ENCODE measurements at places on chromosomes 1 and 21.
A peak's percentile ranks its signal among the peaks of the same experiment; 100 is the strongest.

- peak; percentile 19 for DNase-seq
These were observed 149.0 kb downstream of the IGSF21 start for GRCh38 chr1:18256282-18257235.

GRCh38 chr1:234139966-234140365 is 233.3 kb upstream of the COA6 start:
- DNase-seq, result peak; percentile 84

DNA sequence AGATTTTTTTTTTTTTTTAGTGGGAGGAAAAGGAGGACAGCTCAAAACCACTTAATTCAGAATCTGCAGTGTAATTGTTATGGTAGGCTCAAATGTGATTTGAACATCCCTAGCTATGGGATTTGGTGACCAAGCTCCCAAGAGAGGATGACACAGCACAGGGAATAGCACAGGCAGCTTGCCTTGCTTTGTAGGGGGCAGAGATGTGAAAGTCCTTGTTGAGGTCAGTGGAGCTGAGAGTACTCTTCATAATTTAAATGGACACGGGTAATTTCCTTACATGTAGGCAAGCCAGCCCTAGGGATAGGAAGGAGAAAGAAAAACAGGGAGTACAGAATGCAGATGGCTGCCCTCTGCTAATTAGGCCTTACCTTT is 3.2 kb upstream of the UCK2 start:
- DNase-seq, result no peak

- no peak for DNase-seq
These were observed 283.4 kb downstream of the KCNH1 start for GRCh38 chr1:210850556-210850955.

- DNase-seq, result no peak
These were observed 65.5 kb downstream of the UCK2 start for GRCh38 chr1:165892935-165893334.

DNA sequence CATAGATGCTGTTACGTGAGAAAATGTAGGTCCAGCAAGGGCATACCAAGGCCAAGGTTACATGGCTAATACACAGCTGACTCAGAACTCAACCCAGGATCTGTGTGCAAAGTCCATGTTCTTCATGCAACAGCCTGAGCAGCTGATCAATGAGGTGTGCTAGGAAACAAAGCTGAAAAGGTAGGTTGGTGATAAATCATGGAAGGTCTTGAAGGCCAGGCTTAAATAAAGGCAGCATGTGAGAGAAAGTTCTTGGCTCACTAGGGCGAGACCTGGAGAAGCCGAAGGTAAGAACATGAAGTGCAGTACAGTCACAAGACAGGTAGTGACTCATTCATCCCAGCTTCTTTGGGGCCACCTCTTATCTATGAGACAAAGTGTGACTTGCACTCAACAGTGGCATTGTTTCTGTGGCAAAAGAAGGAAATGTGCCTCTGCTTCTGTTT is 33.4 kb downstream of the TLR5 start:
- no peak for DNase-seq

- DNase-seq, result no peak
These were observed 79.7 kb downstream of the PDE9A start for GRCh38 chr21:42733037-42733627.

DNA sequence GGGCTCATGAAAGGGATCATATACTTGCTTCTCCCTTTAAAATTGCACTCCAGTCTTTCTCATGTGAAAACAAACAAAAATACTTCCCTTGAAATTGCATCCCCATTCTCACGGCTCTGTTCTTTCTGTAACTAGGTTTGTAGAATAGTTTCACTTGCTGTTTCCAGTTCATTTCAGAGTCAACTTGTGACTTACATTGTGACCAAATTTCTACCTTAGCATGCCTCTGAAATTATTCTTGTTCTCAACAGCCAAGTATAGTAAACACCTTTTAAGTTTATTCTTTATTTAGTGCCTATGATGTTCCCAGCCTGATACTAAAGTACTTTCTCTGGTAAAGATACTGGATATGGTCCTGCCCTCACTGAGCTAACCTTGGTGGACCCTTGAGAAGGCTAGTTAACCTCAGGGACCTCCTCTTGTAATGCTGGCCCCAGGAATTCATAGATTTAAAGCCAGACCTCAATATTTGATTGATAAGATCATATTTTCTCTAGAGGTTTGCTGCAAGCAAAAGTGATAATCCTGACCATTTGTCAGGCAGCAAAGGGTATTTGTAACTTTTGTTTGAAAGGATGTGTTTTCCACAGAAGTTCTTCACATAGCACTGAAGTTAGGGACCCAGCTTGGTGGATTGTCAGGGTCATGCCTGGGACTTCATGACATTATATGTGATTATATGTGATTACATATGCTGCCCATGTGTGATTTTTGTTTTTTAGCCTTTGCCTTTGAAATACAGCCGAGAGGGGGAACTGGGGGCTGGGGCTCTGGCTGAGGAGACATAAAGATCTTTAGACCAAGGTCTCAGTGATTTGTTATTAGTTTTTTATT is 29.6 kb downstream of the VANGL2 start:
- no peak for DNase-seq

DNA sequence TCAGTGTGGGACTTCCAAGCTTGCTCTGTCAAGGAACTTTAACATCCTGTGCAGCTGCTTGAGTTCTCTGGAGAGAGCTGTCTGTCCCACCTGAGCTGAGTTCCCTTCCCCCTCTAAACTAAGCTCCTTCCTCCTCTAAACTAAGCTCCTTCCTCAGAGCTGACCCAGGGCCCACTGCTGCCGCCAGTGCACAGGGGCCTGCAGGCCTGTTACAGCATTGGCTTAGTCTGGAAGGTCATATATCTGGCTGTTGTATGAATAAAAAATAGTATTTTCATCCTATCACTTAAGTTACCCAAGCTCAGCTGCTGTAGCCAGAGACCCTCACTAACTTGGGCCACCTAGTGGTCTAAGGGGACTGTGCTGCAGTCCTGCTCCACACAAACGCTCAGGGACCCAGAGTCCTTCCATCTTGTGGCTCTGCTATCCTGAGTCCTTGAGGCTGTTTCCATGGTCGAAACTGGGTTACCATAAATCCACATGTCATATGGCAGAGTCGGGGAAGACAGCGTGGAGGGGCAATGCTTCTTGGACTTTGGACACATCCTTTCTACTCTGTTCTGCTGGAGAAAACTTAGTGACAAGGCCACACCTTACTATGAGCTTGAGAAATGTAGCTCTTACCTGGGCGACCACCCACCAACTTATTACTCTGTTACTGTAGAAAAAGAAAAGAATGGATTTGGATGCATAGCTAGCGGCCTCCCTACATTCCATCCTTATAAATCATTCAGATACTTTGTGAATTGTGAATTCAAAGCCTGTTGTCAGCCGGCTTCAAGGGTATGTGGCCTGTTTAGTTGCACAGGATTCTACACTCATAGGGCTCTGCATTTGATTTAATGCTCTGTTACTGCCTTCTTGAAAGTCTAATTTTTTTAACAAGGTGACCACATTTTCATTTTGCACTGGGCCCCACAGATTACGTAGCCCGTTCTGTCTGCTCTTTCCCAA is 71.4 kb upstream of the GCLM start:
- peak; percentile 12 for DNase-seq

- no peak for DNase-seq
These were observed 14.9 kb downstream of the EDEM3 start for GRCh38 chr1:184739796-184740195.

DNA sequence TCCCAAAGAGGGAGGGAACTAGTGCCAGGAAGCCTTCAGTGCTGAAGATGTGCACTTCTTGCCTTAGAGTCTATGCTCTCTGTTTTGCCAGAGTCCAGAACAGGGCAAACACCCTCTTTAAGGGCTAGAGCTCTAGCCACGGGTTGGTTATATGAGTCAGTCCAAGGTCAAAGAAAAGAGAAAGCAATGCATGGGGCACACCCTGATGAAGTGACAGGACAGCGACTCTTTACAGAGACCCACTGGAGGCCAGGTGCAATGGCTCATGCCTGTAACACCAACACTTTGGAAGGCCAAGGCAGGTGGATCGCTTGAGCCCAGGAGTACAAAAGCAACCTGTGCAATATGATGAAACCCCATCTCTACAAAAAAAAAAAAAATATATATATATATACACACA is 86.1 kb downstream of the TGFBR3 start:
- no peak for DNase-seq

DNA sequence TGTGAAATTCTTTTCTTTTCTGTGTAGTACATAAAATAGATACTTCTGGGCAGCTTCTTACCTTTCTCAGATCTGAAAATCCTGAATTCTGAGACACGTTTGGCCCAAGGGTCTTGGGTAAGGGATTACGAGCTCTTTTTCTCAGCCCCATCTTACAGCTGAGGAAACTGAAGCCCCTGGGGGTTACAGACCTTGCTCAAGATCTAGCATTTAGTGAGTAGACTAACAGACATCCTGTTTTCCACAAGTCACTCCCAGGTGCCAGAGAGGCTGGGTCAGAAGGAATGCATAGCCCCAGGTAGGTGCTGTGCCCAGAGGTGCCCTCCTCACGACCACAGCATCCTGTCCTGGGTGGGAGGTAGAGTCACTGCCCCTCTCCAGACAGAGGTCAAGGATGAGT is 13.2 kb upstream of the CREG1 start:
- peak; percentile 4 for DNase-seq

DNA sequence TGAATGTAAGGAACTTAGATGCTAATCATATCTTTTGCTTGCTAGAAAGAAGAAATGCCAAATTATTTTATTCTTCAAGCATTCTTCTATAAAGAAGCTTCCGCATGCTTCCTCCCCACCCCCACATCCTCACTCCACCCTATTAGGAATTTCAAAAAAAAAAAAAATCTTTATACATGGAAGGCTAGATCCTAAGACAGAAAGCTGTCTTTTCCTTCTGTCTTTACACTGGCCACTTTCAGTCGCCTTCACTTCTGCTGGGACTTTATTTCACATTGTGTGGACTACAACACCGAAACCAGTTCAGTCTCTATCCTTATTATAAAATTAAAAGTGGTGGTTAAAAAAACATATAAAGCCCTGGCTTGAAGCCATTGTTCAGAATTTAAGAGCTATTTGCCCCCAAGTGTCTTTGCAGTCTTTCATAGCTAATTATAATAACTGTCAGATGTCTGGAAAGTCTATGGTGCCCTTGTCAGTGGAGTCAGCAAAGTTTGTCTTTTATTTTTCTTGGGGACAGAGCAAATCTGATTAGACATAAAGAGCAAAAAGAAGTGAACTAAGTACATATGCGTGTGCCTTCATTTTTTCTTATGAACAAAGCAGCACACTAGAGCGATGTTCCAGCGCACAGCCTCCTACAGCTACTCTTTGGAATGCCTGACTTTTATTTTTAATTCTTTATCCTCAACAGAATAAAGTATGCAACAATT is 297.7 kb downstream of the PTPRC start:
- no peak for DNase-seq

- no peak for DNase-seq
These were observed 62.2 kb downstream of the NME7 start for GRCh38 chr1:169305356-169305755.

DNA sequence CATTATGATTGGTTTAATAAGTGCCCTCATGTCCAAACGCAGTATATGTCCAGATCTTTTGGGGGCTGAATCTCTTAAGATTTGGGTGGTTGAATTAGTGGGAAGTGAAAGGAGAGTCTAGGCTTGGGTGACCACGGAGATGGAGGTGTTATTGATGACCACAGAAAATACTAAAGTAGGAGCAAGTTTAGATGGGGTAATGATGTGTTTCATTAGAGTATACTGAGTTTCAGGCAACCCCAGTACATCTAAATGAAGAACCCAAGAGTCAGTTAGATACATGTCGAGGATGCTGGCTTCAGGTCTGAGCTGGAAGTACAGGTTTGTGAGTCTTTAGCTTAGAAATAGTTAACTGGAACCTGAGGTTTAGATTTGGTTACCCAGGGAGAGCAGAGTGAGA is 6.5 kb upstream of the ZZZ3 start:
- no peak for DNase-seq
